ENCODE measurements at places on chromosomes 4 and X. TPM values are rescaled to one million over a fixed set of nuclear protein-coding genes. Genes with fewer than 3 reads are reported as not detected.

The XPNPEP2 gene
- 0.83 TPM for total RNA-seq

The SUPT20HL2 gene
- total RNA-seq: not detected

The SUV39H1 gene
- total RNA-seq: 6.4 TPM

The GASK1B gene
- 1.3 TPM for total RNA-seq

The PLP1 gene
- not detected for total RNA-seq

The ITM2A gene
- 194 TPM for total RNA-seq

The LRCH2 gene
- total RNA-seq: not detected

The TEX13A gene
- not detected for total RNA-seq

The ZNF827 gene
- 14.9 TPM for total RNA-seq

The RPS6KA6 gene
- total RNA-seq: 0.30 TPM

The SLC9B1 gene
- total RNA-seq: 4.6 TPM

The ZNF674 gene
- total RNA-seq: 1.6 TPM

The MSX1 gene
- total RNA-seq: not detected

The NSD2 gene
- total RNA-seq: 55.0 TPM

The FAM114A1 gene
- total RNA-seq: 0.50 TPM

The CENPVL1 gene
- total RNA-seq: not detected

The ADH1B gene
- not detected for total RNA-seq

The TRO gene
- total RNA-seq: 1.4 TPM

The ODAPH gene
- total RNA-seq: 0.29 TPM

The DLG3 gene
- 12.8 TPM for total RNA-seq

The SLC38A5 gene
- total RNA-seq: 25.2 TPM

The ATOH1 gene
- not detected for total RNA-seq

The LDOC1 gene
- total RNA-seq: 14.9 TPM

The HS6ST2 gene
- not detected for total RNA-seq

The ZNF330 gene
- 39.3 TPM for total RNA-seq

The RHOXF1 gene
- total RNA-seq: 0.90 TPM

The RGN gene
- total RNA-seq: not detected

The DMRTC1 gene
- total RNA-seq: 1.8 TPM

The CFAP299 gene
- not detected for total RNA-seq

The CLDN2 gene
- not detected for total RNA-seq

The WDR45 gene
- 73.5 TPM for total RNA-seq

The ANOS1 gene
- 0.05 TPM for total RNA-seq

The MAGEA4 gene
- total RNA-seq: not detected

The ADH7 gene
- not detected for total RNA-seq

The PNMA5 gene
- 0.07 TPM for total RNA-seq

The TRPC3 gene
- not detected for total RNA-seq

The SYNPO2 gene
- 0.72 TPM for total RNA-seq

The MAP7D2 gene
- not detected for total RNA-seq

The FREM3 gene
- total RNA-seq: 0.35 TPM

The LDB2 gene
- not detected for total RNA-seq

The POU4F2 gene
- not detected for total RNA-seq

The NEUROG2 gene
- not detected for total RNA-seq

The IL2 gene
- 0.85 TPM for total RNA-seq

The CCNG2 gene
- 21.8 TPM for total RNA-seq

The RRH gene
- total RNA-seq: not detected

The RHOXF2 gene
- not detected for total RNA-seq

The PPP1R3F gene
- total RNA-seq: 8.3 TPM

The MAGEA1 gene
- not detected for total RNA-seq

The UGT2B11 gene
- not detected for total RNA-seq

The BMX gene
- not detected for total RNA-seq

The MGAT4D gene
- not detected for total RNA-seq

The GSX2 gene
- not detected for total RNA-seq

The GPR173 gene
- not detected for total RNA-seq

The CABS1 gene
- not detected for total RNA-seq

The TASL gene
- total RNA-seq: 2.4 TPM

The XAGE2 gene
- not detected for total RNA-seq

The RPA4 gene
- total RNA-seq: 0.42 TPM

The PCDH19 gene
- 0.03 TPM for total RNA-seq

The RTL5 gene
- 2.6 TPM for total RNA-seq
